ENCODE measurements at places on chromosomes 2 and 18.

DNA sequence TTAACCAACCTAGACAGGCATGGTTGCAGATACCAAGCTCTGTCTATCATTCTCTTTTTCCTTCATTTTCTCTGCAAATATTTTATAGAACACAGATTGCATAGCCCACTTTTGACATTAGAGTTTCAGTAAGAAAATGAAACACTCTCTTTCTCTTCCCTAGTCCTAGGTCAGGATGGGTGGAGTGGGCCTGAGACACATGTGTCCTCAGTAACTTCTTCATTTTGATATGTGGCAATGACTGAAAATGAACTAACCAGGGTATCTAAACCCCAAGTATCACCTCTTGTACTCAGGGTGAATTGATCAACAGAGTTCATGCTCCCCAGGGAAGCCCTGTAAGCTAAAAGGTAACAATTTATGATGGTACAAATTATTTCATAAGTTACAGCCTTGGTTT, 37.0 kb upstream of the KYNU start:
- no peak for DNase-seq

GRCh38 chr2:164808776-164809175, 32.8 kb downstream of the COBLL1 start:
- DNase-seq: no peak

GRCh38 chr2:85472261-85472660, 53.7 kb downstream of the SH2D6 start:
- no peak for DNase-seq

DNA sequence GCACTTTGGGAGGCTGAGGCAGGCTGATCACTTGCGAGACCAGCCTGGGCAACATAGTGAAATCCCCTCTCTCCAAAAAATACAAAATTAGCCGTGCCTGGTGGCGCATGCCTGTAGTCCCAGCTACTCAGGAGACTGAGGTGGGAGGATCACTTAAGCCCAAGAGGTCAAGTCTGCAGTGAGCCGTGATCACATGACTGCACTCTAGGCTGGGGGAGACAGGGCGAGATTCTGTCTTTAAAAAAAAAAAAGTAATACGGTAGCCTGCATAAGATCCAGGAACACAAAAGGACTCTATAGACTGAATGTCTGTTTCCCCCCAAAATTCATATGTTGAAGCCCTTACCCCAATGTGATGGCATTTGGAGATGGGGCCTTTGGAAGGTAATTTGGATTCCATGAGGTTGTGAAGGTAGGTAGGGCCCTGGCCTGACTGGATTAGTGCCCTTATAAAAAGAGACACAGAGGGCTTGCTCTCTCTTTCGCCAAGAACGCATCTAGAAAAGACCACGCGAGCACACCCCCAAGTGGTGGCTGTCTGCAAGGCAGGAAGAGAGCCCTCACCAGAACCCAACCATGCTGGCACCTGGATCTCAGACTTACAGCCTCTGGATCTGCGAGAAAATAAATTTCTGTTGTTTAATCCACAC, 17.0 kb downstream of the MBOAT2 start:
- no peak for DNase-seq

GRCh38 chr2:74179063-74179865, 585 bp upstream of the MOB1A start:
- no peak for DNase-seq
